ENCODE measurements at places on chromosomes 5 and 9. TPM values are rescaled to one million over a fixed set of nuclear protein-coding genes. Genes with fewer than 3 reads are reported as not detected.

DNA sequence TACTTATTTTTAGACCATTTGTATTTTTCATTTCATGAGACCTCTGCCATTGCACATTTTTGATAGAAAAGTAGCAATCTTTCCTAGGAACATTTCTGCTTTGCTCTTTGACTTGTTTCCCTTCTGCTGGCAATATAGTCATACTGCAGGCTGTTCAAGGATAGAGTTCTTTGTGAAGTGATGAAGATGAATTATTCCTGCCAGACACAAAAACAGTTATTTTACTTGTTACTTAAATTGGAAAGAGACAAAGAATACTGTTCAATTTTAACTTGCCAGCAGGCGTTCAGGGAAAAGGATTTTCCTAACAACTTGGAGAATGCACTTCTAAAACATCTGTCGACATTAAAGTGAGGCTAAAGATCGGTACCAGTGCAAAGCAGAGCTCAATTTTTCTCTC lies 251.7 kb upstream of the ACTBL2 start:
- DNase-seq, result no peak

DNA sequence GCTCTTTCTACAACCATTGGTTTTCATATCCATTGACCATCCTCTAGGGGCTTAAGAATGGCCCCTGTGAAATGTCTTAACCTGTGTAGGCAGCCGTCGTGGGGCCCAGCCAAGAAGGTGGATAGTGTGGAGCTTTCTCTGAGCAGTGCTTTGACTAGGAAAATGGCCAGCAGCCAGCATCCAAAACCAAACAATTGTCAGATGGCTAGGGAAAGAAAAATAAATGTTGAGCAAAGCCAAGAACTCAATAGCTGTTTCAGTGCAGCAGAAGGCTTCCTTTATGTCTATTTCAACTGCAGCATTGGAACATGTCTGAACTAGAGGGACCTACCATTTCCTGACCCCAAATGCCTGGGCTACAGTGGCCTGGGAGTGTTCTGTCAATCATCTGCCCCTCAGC lies 374.9 kb downstream of the TLE4 start:
- no peak for DNase-seq

DNA sequence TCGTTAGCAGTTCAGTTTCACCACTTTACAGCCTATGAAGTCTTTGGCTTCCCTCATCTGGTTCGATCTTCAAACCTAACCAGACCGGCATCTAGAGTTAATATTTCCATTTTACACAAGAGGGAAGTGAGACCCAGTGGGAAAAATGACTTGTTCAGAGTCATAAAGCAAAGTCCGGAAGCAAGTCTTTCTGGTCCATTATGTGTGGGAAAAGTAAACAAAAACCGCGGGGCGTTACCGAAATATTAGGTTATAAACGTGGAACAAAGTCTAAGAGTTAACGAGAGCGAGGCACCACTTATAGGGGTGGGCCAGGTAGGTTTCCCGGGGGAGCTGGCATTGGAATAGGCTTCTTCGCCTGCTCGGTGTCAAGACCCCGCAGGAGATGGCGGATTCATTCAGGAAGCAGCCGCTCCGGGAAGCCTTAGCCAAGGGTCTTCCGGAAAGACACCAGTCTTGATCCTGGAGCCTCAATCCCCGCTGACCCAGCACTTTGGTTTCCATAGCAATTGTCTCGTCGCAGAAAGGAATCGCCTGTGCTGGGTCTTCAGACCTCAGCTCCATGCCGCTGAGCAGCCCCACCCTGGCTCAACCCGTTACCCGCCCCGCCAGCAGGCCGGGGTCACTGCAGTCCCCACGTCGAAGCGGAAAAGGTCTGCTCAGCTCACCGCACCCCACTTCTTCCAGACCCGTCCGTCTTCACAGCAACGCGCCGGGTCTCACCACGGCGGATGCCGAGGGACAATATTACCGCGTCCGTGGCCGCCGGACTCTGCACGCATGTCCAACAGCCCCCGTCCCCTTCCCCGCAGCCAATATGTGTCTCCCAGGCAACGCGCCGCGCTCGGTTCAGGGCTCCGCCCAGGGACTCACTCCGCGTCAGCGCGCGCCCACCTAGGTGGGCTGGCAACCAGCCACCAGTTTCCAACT lies at the start of gene C5orf52:
C5orf52 (plus strand) TSS at position 872 of the 930 bp plus-strand sequence. CDS start 82 bp downstream, outside the sequence.
- no peak for DNase-seq

GRCh38 chr5:133470841-133471240 lies 141.5 kb downstream of the FSTL4 start:
- DNase-seq, result no peak

GRCh38 chr9:81470864-81471263 lies 218.5 kb downstream of the TLE1 start:
- no peak for DNase-seq

Gene FOXB2
- not detected for total RNA-seq

- DNase-seq, result no peak
Measured at GRCh38 chr5:58299256-58299655, 160.6 kb downstream of the PLK2 start.

- no peak for DNase-seq
Measured at GRCh38 chr5:78543292-78543691, 105.3 kb downstream of the LHFPL2 start.

GRCh38 chr5:43208658-43209057 lies 16.6 kb downstream of the NIM1K start:
- DNase-seq, result no peak

Gene PRRT1B
- not detected for total RNA-seq

DNA sequence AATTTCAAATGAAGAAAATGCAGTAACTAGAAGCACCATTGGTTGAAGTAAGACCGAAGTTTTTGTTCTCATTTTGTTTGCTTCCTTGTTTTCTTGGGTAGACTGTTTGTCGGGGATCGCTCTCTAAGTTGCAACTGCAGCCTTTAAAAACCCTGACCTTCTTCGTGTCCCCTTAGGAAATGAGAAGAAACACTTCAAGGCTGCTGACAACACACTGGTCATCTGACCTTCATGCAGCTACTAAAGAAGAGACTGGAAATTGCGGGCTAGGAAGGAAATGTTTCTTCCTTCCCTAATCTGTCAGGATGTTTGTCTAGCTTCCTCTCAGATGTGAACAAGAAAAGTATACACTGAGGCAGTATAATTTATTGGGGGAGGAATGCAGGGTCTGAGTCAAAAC lies 50.7 kb upstream of the CHSY3 start:
- DNase-seq, result no peak

GRCh38 chr5:132812123-132812765 lies 858 bp upstream of the SOWAHA start:
- no peak for DNase-seq

Gene LURAP1L
- total RNA-seq, result 3.3 TPM

Gene N4BP3
- total RNA-seq, result 16.6 TPM

GRCh38 chr5:135875567-135875966 lies 20.1 kb downstream of the IL9 start:
- DNase-seq, result no peak

GRCh38 chr5:146644831-146645230 lies 128.8 kb upstream of the GPR151 start:
- no peak for DNase-seq

Gene IL3
- total RNA-seq, result not detected

DNA sequence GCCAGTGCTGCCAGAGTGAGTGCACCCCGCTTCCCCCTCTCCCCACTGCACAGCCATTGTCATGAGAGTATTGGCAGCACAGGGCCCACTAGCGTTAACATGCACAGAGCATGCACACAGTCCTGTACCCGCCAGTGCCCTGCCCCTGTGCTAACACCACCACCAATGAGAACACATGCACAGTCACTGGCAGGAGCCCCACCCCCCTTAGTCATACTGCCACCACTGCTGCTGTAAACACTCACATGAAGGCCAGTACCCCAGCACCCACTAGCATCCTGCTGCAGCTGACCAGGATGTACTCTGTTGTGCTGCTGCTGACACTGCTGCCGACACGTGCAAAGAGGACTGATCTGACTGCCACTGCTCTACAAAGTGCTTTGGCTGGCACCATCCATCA lies 19.5 kb upstream of the RANBP6 start:
- DNase-seq, result no peak

GRCh38 chr9:93963969-93964368 lies 8.8 kb upstream of the BARX1 start:
- no peak for DNase-seq

DNA sequence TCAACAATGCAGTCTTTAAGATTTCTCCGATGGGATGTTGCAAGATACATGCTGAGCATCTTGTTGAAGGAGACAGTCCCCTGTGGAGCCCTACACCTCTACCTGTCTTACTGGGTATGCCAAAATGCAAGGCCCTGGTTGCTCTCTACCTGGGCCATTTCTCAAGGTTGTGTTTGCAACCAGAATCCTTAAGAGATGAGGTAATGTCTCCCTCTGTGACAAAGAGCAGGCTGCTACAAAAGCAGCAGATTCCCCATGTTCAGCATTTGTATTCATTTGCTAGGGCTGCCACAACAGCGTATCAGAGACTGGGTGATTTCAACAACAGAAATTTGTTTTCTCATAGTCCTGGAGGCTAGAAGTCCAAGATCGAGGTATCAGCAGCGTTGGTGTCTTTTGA lies 138.4 kb upstream of the RPS23 start:
- DNase-seq, result no peak

Gene SLC36A3
- total RNA-seq, result not detected

Gene GRAMD2B
- 2.0 TPM for total RNA-seq

Gene DMRT2
- total RNA-seq, result not detected

Data from pulmonary artery endothelial cell (primary cell).